Activated T-helper 2 cell treated with anti-CD3 and anti-CD28 coated beads, Interferon-gamma antibody, Interleukin-2, Interleukin-4, amounts not matched to agents 10 μg/mL and 5 μg/mL and 100 μg/mL, durations not matched to agents 14 hours and 24 hours and 36 hours (primary cell): ENCODE measurements at places on chromosomes 2 and 18. TPM values are rescaled to one million over a fixed set of nuclear protein-coding genes. Genes with fewer than 3 reads are reported as not detected.

The ITGB6 gene
- total RNA-seq: not detected in 2 replicates

GRCh38 chr2:58553937-58554336 lies 312.8 kb upstream of the FANCL start:
- H3K27ac ChIP-seq: no peak overlapping the region
- no peaks in the 10 kb centered on the region for H3K36me3 ChIP-seq
- H3K4me3 ChIP-seq: no peak overlapping the region
- no peaks in the 10 kb centered on the region for H3K27me3 ChIP-seq
- no peak for DNase-seq

The RSAD2 gene
- total RNA-seq: 2.0 and 2.2 TPM in 2 replicates

GRCh38 chr2:167637741-167638140 lies 609.7 kb downstream of the STK39 start:
- H3K36me3 ChIP-seq: no peaks in the 10 kb centered on the region
- no peak overlapping the region for H3K27ac ChIP-seq
- no peaks in the 10 kb centered on the region for H3K27me3 ChIP-seq
- H3K4me1 ChIP-seq: no peaks in the 10 kb centered on the region
- no peak for DNase-seq

DNA sequence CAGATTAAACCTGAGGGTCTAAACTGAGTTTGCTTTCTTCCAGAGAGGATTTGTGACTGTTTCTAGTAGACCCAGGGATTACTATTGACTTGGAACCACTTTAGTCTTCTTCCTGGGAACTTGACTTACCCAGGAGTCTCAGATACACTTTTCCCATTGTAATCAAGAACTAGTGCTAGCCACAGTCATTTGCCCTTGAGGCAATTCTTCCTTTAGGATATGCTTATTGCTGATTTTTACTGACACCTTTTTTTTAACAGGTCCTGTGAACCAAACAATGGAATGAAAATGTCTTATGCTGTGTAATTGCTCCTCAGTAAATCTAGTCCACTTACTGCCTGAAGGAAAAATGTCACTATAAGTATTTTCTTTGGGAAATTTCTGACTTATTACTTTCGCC lies 78.3 kb downstream of the TAF4B start:
- H3K36me3 ChIP-seq: peaks cover 7% of the 10 kb centered on the region
- no peaks in the 10 kb centered on the region for H3K4me1 ChIP-seq
- H3K4me3 ChIP-seq: no peak overlapping the region
- no peak overlapping the region for H3K27ac ChIP-seq

The PHLPP1 gene
- 31.1 and 31.8 TPM in 2 replicates for total RNA-seq

GRCh38 chr2:48479915-48480314 lies 50.0 kb upstream of the STON1 start:
- no peak overlapping the region for H3K4me3 ChIP-seq
- H3K36me3 ChIP-seq: peaks cover 54% of the 10 kb centered on the region
- no peaks in the 10 kb centered on the region for H3K4me1 ChIP-seq
- H3K27ac ChIP-seq: no peak overlapping the region
- no peaks in the 10 kb centered on the region for H3K27me3 ChIP-seq

The STAT4 gene
- total RNA-seq: 92.2 and 96.9 TPM in 2 replicates

DNA sequence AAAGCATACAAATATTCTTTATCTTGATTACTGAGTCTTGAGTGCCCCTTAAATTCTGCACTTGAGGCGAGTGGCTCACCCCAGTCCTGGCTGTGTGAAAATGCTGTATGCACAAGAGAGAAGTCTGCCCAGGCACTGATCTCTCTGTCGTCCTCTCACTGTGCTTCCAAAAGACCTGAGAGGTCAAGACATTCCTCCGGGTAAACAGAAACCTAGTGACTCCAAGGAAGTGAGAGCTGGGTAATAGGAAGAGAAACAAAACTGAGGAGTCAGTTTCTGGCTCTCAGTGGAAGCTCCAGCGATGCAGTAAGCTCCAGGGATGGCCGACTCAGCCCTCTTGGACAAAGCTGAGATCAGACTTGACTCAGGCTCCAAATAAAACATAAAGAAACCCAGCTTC lies 70.9 kb downstream of the AAK1 start:
- H3K27ac ChIP-seq: peak overlapping the region; percentile 5
- no peak for DNase-seq
- no peaks in the 10 kb centered on the region for H3K27me3 ChIP-seq
- no peak overlapping the region for H3K4me3 ChIP-seq
- peaks cover 8% of the 10 kb centered on the region for H3K36me3 ChIP-seq

DNA sequence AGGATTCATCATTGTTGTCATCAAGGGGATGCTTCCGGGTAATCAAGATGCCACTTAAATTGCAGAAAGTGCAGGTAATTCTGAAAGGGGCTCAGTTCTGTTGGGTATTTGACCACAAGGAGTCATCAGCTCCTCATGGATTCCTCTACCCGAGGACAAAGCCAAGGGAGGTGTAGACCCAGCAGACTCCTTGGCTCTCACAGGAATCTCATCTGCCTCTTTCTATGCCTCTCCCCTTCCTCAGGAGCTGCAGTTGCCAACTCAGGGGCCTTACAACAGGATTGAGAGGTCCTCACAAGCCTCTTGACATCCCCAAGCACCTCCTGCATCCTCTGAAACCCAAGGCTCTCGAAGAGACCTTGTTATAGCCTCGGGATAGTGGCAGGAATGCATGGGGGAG lies 44.0 kb downstream of the ITGB6 start:
- no peak for DNase-seq
- no peak overlapping the region for H3K4me3 ChIP-seq
- H3K27me3 ChIP-seq: peaks cover 6% of the 10 kb centered on the region
- no peak overlapping the region for H3K27ac ChIP-seq
- no peaks in the 10 kb centered on the region for H3K4me1 ChIP-seq
